ENCODE measurements at places on chromosomes 11 and 22.

GRCh38 chr22:35642305-35642741 is 5.9 kb upstream of the APOL6 start:
- no peak for DNase-seq

GRCh38 chr11:120096369-120097191 is 41.3 kb downstream of the TRIM29 start:
- DNase-seq: no peak

- no peak for DNase-seq
Measured at GRCh38 chr22:49111085-49111484, 716.6 kb downstream of the BRD1 start.

DNA sequence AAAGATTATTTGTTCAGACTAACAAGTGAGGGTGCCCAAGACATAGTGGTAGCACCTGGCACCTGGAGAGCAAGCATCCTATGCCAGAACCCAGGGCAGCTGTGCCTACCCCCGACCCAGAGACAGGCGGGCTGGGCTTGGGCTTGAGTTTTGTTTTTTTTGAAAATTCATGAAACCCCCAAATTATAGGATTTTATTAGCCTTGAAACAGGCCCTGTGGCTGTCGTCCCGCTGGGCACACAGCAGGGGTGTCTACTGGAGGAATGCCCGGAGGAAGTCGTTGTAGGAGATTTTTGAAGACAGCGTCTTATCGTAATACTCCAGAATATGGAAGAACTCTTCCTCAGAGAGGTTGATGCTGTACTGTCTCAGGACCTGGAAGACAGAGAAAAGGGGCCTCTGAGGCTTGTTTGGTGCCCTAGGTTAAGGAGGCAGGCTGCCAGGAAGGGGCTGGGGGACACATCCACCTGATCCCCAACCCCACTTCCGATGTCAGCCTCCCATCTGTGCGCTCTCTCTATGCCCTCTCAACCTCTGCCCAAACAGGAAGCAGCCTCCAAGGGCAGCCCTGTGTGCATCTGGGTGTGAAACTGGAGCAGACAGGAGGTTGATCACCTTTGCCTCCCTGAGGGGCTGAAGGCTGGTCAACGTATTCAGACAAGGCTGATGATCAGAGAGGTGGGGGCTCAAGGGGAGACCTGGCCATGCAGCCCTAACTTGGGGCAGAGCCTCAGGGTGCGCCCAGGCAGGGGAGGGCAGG is 117.0 kb downstream of the MPPED1 start:
- DNase-seq: no peak
